Ovary (tissue), 10 donors: ENCODE measurements at places on chromosomes 2 and 18.

GRCh38 chr2:36717603-36718266 is 21.2 kb downstream of the VIT start:
- DNase-seq: no peak

GRCh38 chr2:170148161-170148560 is 29.8 kb upstream of the MYO3B start:
- no peak for DNase-seq

- no peak for DNase-seq
Measured at GRCh38 chr2:134143568-134143967, 110.3 kb upstream of the MGAT5 start.

DNA sequence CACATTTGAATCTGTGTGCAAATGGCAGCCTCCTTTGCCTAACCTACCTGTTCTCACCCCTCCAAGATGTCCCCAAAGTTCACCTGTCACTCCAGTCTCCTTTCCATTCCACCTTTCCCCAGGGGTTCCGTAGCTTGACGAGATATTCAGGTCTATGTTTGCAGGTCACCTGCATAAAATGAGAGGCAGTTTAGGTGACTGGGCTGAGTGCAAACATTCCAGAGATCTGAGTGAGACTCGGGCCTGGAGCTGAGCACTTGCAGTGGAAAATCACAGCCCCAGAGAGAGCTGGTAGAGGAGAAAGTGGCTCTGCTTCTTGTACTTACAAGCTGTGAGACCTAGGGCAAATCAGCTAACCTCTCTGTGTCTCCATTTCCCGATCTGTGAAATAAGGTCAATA is 20.1 kb downstream of the CAPN14 start:
- DNase-seq: no peak

- DNase-seq: no peak
Measured at GRCh38 chr2:172667581-172668325, 67.9 kb upstream of the RAPGEF4 start.

- DNase-seq: no peak
Measured at GRCh38 chr2:88177556-88177955, 7.4 kb downstream of the THNSL2 start.

DNA sequence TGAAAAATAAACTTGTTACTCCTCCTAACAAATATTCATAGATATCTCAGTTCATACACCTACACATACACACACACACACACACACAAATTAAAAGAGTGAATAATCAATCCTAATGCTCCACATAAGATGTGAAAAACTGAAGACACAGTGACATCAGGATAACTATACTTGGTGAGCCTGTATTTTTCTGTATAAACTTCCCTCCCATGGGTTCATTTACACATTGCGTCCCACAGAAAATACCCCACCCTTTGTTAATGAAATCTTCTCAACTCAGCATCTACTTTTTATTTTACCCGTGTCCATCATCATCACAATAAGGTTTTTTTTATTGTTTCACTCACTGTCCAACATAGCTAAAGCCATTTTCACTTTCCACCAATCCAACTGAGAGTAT is 60.4 kb downstream of the CD226 start:
- no peak for DNase-seq

DNA sequence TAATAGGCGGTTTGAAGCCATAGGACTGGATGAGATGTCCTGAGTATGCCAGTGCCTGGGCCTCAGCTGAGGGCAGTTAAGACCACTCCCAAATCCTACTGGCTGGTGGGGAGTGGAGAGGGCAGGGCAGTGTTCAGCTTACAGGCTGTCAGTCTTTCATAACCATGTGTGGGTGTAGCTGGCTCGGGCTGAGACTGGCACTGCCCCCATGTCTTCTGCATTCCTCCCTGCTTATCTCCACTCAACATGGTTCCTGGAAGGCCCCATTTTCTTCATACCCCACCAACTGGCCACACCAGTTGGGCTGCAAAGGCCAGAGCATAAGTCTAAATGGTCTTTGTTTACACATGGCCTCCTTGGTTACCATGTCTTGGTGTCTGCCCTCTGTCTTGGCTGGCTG is 17.2 kb upstream of the IL37 start:
- no peak for DNase-seq

- no peak for DNase-seq
Measured at GRCh38 chr2:61632276-61633169, 94.4 kb upstream of the XPO1 start.

- no peak for DNase-seq
Measured at GRCh38 chr2:96241900-96242611, 23.7 kb downstream of the TMEM127 start.

DNA sequence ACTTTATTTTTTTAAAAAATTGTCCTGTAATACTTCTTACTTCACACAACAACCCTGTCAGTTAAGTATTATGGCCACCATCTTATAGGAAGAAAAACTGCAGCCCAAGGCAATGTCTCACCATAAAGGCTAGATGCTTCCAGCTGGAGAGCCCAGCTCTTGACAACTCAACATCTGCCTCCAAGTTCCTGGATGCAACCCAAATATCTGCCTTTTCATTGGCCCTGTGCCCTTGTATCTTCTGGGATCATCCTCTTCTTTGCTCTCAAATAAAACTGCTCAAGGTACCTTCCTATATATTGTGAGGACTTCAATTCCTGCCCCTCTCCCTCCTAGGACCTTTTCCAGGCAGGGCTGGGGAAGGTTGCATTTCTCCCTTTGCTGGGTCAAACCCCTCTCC is 69.5 kb downstream of the BIN1 start:
- DNase-seq: no peak

DNA sequence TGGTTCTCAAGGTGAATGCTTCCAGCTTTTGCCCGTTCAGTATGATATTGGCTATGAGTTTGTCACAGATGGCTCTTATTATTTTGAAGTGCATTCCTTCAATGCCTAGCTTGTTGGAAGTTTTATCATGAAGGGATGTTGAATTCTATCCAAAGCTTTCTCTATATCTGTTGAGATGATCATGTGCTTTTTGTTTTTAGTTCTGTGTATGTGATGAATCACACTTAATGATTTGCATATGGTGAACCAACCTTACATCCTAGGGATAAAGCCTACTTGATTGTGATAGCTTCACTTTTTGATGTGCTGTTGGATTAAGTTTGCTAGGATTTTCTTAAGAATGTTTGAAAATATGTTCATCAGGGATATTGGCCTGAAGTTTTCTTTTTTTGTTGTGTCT is 112.1 kb downstream of the MBD2 start:
- DNase-seq: no peak

- DNase-seq: no peak
Measured at GRCh38 chr18:5197032-5197434, at the start of gene AKAIN1. TSS of gene AKAIN1 (minus strand) at chr18:5197257. CDS start at chr18:5197053, 204 bp downstream.

DNA sequence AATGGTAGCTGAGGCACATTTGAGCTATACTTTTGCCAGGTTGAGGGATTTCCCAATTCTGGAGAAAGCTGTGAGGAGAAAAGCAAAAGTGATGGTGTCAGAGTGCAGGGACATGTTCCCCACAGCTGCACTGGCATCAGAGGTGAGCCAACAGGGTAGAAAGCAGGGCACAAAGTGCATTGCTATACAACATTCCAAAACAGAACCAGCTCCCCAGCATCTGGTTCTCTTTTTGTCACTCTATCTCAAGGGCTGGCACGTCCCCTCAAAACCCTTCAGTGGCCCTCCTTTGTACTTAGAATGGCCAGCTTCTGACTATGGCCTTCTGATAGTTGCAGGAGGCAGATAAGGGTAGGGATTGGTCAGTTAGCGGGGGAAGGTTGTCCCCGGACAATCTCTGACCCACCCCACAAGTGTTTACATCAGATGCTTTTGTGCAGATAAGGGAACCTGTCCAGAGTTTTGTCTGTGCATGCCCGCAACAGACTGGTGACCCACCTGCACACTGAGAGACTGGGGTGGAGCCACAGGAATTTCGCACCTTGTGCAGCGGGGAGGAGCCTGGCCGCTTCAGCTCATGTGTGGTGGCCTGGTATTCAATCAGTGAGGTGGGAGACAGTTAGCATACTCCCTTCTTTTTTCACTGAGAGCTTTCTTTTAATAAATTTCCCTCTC is 31.0 kb upstream of the TMEM17 start:
- DNase-seq: no peak
